Spinal cord (tissue), 10 donors: ENCODE measurements at places on chromosomes 13 and 19.

GRCh38 chr19:6540918-6541689 lies 10.3 kb downstream of the TNFSF9 start:
- DNase-seq = no peak

- DNase-seq = no peak
These were observed 2.9 kb upstream of the PPP6R1 start for GRCh38 chr19:55261671-55262126.

- DNase-seq = no peak
These were observed 39.1 kb upstream of the MTIF3 start for GRCh38 chr13:27489456-27489855.

DNA sequence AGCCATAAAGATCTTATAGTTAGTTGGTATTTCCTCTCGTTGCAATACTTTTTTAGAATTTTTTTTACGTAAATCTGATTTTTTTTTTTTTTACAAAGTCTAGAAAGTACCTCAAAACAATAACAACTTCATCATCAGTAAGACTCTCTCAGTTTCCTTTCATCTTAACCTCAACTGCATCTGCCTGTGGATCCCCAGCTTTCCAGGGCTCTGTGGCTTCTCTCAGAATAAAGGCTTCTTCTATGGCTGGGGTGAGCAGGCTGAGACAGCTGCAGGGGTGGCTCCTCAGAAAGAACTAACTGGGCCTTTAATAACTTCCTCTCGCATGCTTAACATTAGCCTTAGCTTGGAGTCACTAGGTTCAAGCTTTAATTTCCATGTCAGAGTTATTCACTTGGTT lies 4.2 kb downstream of the ZNF506 start:
- DNase-seq = no peak

DNA sequence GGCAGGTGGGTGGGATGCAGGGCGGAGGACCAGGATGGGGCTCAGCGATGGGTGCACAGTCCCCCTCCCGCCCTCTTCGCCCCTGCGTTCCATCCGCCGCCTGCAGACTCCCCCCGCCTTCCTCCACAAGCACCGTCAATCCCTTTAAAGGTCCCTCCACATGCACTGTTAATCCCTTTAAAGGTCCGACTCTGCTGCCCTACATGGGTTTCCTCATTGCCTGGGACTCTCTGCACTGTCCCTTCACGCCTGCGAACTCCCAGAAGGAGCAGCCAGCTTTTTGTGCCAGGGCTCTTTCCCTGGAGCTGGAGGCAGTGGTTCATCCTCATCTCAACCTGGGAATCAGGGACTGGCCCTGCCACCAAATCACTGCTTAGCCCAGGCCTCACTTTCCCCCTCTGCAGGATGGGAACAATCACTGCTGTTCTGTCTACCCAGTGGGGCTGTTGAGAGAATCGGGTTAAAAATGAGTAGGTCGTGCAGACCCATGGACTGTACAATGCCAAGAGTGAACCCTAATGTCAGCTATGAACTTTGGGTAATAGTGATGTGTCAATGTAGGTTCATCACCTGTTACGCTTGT lies 20.4 kb downstream of the ZNF574 start:
- DNase-seq = no peak

DNA sequence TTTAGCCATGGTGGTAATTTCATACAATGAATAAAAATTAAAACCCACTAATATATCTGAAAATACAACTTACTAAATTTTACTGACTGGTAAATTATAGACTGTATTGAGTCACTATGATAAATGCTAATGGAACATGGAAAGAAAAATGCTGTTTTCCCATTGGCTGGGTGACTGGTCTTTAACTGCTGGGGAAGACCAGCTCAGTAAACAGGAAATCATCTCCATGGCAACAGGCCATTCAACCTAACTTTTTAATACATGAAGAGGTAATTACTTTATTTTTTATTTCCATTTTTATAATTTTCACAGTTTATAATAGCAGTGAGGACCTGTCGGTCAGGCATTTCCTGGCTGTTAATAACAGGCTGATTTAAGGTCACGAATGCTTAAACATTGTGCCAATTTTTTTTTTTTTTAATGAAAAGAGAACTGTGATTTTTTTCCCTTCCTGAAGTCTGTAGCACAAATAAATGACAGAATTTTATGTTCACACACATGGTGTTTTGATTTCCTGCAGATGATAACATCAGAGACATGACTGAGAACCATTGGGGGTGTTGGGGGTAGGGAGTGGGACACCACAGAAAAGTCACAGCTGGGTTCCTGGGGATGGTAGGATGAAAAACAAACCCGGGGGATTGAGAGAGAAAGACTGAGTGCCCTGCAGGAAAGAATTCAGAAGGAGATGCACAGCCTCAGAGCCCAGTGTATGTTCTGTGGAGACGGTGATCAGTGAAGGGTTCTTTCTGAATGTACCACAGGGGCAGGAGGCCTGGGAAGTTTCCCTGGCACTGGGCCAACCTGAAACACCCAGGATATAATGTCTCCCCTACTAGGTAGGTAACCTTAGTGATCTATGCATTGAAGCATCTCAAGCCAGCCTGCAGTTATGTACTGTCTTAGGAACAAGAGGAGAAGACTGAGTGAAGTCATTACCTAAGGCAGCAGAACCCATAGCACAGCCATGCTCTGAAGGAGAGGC lies 297.1 kb downstream of the COG6 start:
- no peak for DNase-seq

- DNase-seq = no peak
These were observed 9.8 kb downstream of the SAFB start for GRCh38 chr19:5632657-5633056.

DNA sequence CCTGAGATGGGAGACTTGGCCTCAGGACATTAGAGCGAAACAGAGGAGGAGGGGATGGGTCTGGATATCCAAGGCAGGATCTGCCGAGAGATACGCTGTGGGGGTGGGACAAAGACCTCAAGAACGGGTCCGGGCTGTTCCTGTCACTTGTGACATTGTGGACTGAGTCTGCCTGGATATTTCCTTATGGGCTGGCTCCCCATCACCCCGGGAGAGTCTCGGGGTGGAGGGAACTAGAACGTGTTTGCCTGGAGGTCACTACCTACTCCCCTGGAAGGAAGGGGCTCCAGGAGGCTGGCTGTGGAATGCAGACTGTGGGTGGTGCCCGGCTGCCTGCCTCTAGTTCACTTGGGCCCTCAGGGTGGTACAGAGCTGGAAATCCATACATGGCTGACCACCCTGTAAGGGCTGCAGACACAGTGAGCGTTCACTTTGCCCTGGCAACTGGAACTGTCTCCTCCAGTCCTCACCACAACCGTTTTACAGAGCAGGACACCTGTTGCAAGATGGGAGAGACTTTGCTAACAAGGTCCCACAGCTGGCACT lies 26.4 kb downstream of the DNM2 start:
- DNase-seq = no peak

DNA sequence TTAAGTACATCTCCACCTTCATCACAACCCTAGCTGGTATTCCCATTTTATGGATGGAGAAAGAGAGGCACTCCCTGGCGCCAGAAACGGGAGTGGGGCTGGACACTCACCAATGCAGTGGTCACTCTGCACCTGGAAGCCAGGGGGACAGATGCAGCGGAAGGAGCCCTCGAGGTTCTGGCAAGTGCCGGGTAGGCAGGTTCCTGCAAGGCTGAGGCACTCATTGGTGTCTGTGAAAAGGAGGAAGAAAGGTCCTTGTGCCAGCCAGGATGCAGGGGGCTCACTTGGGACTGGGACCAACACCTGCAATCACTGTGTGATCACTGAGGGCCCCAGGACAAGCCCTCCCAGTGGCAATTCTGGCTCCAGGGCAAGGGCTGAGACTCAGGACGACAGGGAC lies 41.8 kb downstream of the CCL25 start:
- DNase-seq = no peak

DNA sequence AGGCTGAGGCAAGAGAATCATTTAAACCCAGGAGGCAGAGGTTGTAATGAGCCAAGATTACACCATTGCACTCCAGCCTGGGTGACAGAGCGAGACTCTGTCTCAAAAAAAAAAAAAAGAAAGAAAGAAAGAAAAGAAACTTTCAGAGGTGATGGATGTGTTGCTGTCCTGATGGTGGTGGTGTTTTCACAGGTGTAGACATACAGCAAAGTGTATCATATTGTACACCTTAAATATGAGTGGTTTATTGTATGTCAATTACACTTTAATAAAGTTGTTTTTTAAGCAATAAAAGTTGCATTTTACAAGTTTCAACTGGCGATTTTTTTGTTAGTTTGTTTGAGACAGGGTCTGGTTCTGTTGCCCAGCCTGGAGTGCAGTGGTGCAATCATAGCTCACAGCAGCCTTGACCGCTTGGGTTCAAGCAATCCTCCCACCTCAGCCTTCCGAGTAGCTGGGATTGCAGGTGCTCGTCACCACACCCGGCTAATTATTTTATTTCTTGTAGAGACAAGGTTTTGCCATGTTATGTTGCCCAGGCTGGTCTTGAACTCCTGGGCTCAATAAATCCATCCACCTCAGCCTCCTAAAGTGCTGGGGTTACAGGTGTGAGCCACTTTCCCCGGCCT lies 13.5 kb upstream of the INSR start:
- no peak for DNase-seq

DNA sequence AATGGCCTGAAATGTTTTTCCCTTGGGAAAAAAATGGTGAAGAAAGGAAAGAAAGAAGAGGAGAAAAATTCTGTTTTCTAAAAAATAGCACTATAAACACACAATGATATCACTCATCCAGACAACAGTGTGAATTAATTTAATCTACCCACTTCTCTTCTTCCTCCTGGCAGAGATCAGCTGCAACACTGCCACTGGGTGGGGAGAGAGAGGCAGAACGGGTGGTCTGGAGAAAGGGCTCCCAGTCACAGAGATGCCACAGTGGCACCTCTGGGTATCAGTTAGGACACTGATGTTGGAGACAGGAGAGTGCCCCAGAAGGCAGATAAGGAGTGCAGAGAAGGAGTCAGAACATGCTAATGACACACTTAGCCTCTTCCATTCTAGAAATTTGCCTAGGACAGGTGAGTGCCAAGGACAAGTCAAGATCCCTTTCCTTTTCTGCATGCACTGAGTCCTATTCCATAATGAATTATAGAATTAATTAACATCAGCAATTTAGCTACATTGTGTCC lies 168.6 kb downstream of the SUCLA2 start:
- DNase-seq = no peak

DNA sequence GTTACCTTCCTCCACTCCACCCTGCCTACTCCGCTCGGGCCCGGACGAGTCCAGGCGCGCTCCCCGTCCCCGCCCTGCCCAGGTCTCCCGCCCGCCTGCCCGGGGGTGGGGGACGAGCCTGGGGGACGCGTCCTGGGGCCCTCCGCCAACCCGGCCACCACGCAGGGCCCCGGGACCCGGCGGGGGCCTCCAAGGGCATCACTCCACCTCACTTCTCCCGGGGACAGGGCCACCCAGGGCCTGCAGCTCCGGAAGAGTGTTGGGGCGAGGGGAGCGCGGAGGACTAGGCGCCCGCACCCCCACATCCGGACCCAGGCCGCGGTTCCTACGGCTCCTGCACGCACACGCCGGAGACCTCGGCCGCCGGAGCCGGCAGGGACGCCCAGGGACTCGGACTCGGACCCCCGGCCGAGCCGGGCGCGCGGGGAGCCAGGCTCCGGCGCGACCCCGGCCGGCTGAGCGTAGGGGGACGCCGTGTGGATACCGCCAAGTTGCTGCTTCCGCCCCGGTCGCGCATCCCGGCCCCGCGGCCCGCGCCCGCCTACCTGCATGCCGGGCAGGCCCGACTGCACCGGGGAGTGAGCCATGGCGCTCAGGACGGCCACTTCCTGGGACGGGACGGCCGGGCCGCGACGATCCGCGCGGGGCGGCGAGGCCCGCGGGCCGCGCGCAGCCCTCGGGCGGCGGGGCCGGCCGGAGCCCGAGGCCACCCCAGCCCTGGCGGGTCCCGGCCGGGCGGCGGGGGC lies 534 bp downstream of the STK24 start:
- no peak for DNase-seq

GRCh38 chr19:15702534-15702930 lies 25.3 kb upstream of the OR10H2 start:
- DNase-seq = peak; percentile 12

DNA sequence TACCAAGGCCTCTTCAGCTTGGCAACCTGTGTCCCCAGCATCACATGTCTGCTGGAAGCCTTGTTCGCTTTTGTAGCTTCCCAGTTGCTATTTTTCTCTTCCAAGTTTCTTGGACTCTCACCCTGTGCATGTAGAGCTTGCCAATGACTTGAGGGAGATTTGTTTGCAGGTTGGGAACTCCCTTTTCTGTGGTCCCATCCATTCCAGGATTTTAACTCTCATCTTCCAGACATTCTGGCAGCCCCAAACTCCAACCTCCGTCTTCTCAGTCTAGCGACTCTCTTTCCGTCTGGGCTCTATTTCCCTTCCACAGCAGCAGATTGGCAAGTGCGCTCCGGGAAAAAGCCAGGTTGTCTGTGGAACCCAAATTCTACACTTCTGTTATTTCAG lies 9.0 kb downstream of the PLAUR start:
- DNase-seq = peak; percentile 89

DNA sequence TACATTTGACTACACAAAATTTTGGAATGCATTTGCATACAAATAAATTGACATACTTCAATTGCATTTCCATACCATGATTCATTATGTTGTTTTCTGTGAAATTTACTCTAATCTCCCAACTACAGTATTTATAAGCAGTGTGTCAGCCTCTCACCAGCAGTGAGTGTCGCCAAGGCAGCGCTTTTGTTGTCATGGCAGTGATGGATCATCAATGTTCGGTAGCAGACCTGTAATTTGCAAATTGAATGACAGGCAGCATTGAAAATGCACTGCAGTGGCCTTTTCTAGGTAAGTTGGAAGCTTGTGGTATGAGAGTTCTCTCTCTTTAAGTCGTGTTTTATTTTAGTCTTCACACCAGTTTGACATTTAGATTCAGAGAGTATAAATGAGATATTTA lies 534.1 kb downstream of the PCDH17 start:
- DNase-seq = no peak
